ENCODE measurements at places on chromosomes 2 and 18. TPM values are rescaled to one million over a fixed set of nuclear protein-coding genes. Genes with fewer than 3 reads are reported as not detected.

DNA sequence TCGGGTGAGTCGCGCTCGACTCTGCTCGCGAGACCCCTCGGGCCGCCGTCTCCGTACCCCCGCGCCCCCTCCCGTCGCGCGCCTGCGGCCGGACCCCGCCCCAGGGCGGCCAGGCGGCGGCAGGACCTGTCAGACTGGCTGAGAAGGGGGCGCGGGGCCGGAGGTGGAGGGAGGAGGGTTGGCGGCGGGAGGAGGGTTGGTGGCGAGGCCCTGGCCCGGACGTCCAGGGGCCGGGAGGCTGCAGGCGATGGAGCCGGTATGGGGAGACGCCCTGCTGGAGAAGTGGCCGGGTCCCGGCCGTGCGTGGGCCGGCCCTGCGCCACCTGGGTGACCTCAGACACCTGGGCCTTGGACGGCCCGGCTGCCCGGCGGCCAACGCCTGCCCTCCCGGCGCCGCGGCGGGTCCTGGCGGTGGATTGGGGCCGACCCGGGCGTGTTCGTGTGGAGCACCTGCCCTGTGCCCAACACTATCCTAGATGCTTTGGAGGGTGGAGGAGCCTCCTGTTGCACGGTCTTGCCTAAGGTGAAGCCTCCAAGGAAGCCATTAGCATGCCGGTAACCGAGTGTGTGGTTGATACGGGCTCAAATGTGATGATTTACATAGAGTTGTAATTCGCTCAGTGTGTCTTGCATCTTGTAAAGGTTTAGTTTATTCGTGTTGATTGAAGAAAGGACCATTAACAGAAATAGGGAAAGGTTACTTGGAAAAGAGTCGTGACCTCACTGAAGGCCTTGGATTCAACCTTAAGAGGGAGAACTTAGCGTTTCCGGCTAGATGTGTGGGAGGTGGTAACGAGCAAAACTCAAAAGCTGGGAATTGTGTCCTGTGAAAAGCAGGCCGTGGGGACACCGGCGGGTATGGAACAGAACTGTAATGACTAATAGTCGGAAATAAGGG is 550 bp downstream of the MYL12B start:
- no peak for DNase-seq

DNA sequence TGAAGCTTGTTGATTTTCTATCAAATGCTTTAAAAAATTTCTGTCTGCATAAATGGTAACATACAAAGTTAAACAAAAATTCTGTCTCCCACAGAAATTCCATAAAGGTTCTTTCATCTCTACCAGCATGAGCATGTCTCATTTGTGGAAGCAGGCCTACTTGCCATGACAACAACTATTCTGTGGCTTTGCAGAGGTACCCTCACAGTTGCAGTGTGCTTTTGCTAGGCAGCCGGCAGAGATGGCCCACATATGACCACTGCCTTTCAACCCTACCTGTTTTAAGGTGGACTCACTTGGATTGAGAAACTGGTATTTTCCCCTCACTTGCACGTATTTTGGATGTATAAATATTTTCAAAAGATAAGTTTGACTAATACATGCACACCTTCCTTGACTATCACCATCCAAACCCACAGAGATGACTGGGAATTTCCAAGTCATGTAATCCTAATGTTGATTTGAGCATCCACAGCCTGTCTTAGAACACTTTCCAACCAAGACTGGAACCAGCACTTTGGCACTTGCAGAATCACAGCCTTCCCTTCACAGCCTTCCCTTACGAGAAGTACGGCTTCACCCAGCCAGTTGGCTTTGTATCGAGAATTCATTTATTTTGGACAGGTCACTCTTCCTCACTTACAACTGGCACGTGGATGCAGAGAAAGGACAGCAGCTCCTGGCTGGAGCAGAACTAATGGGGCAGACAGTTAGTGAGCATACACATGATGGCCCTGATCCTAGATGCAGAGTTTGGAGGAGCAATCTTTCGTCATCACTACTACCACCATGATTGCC is 9.3 kb upstream of the FHL2 start:
- no peak for DNase-seq

GRCh38 chr18:11392292-11392691 is 217.1 kb upstream of the SLC35G4 start:
- DNase-seq = no peak

- DNase-seq = no peak
Observed at GRCh38 chr2:54681416-54681815, 42.0 kb upstream of the EML6 start.

DNA sequence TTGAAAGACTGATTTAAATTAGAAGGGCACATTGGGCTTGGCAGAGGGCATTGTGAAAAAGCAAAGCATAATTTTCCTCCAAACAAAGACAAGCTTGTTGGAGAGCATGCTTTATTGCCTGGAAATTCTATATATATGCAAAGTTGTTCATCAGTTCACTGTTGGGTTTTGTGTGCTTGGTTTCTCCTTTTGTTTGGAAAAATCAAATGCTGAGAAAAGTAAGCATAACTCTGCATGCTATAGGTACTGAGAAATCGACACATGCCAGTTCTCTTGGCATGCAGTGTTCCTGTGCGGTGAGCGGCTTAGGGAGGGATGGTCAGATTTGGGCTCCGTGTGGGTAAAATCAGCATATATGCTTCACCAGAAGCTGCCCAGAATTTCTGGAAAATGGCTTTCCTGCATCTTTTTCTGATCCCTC is 161.0 kb downstream of the RAPGEF4 start:
- DNase-seq = no peak

GRCh38 chr2:134217924-134218323 is 35.9 kb upstream of the MGAT5 start:
- peak; percentile 34 for DNase-seq

GRCh38 chr2:237486334-237486818 is 675 bp upstream of the MLPH start:
- no peak for DNase-seq

DNA sequence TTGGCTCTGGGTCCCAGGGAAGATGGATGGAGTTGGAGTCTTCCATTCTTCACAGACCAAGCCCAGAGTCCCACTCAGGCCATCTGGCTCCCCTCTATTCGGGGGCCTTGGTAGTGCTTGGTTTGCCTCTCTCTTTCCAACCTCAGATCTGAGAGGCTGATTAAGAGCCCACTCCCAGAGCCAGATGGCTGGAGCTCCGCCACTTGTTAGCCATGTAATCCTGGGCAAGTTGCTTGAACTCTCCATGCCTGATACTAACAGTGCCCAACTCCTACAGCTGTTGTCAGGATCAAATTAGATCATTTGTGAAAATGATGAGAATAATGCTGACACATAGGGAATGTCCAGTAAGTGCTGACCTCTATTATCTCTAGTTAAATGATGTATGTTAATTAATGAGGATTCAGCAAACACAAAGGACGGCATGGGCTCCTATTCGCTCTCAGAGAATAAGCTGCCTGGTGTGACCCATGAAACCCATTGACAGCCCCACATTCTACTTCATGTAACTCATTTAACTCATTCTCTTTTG is 46.6 kb upstream of the SLC14A1 start:
- DNase-seq = no peak

DNA sequence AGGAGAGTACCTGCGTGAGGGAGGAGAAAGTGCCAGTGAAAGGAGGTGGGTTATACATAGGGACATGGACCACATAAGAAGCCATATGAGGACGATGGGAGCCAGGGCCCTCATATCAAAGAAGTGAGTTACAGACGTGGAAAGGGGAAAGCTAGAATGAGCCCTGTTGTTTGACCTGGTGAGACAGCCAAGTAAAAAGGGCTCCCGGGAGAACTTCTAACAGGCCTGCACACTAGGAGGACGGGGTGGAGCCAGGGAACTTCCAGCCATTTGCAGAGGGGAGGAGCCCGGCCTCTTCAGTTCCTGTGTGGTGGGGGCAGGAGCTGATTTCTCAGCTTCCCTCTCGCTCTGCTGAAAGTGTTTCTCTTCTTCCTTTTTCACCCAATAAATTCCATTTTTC is 84.1 kb upstream of the SLC66A3 start:
- peak; percentile 20 for DNase-seq

Gene CHST10
- 8.3 TPM for total RNA-seq

Gene DSG2
- 1.7 TPM for total RNA-seq

Gene KATNAL2
- total RNA-seq = 1.4 TPM
